ENCODE measurements at places on chromosomes 3 and 15.

DNA sequence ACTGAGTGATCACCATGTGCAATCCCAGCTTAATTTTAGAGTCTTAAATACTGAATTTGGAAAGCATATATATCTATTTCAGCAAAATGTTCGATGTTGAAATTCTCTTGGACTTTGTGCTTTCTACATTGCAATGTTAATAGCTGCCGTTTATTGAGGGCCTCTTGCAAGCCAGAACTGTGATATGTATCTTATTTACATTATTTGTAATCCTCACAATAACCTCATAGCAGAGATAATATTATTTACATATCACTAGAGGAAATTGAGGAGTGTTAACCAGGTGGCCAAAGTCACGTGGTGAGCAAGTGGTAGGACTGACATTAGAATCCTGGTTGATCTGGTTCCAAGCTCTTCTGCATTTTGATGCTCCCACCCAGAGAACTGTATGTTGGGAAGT, 254.1 kb downstream of the SLC9A9 start:
- DNase-seq: no peak

GRCh38 chr3:151034303-151034702, 51.2 kb upstream of the MED12L start:
- DNase-seq: no peak

GRCh38 chr3:184715943-184716621, 4.2 kb upstream of the MAGEF1 start:
- DNase-seq: no peak

DNA sequence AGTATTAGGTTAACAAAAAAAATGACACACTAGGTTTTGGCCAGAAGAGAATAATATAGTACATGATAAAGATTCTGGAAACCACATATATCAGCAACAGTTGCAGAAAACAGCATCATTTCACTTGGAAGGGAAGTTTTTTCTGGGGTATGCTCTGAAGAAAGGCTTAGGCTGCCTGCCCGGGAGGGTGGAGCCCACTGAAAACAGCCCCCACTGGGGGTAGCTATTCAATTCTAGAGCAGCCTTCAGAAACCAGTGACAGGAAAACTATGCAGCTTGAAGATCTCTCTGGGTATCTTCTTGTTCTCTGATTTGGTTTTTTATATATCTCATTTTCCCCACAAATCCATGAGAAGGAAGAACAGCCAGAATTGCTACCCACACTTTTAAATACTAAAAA, 43.2 kb downstream of the ZMAT3 start:
- no peak for DNase-seq

DNA sequence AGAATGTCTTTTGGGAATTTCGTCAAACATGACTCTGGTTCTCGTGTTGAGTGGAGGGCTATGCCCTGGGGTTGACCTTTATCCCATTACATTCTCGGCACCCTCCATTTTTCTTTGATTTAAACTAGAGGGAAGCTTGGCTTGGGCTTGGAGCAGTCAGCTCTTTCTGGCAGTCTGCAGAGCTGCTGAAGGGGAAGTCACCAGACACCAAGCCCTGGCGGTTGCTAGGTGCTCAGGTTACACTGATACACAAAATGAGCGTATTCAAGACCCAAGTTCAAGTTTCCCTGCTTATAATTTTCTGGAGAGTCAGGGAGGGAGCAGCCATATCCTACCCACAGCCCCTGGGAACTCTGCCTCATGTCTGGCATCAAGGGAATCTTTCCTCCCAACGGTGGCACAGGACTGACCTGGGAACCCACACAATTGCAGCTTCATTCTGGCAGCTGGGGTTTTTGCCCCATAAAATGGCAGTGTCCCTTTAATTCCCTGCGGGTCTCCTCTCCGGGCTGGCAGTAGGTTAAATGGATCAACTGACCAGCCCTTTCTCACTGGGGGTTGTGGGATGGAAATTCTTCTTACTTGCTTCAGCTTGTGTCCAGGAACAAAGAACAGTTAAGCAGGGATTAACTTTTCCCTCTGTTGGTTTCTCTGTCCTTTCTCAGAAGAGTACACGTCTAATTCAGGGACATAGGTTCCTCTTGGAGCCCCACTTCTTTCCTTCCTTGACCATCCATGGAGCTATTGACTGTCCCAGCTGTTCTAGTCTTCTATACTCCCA, 110.0 kb upstream of the DLG1 start:
- DNase-seq: no peak

DNA sequence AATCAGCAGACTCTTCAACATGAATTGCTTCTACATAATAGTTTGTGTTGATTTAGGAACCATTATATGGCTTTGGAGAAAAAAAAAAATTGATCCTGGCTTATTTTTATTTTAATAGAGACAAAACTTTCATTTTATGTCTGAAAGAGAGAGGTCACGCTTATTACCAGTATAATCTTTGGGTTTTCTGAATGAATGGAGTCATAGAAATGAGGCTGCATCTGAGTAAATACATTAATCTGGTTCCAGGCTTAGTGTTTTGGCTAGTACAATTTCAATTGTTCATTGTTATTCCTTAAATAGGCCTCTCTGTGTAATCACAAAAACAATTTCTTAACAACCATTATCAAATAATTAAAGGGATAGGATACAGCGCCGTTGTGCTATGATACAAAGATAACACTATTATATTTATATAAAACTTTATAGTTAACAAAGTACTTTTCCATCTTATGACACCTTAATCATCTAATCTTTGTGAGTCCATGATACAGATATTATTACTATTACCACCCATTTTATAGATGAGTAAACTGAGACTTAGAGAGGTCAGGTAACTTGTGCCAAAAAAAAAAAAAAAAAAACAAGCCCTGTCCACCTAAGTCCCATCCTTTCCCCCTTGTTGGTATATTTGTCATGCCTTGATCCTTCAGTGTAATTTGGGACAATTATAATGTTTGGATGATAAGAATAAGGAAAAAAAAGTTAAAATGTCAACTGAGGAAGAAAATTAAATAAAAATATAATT, 41.8 kb upstream of the GOLM2 start:
- DNase-seq: no peak

- no peak for DNase-seq
Measured at GRCh38 chr15:69119001-69119400, 41.4 kb upstream of the GLCE start.

Data from HL-60 (cell line).